Urothelium cell line (cell line): ENCODE measurements at places on chromosomes 6 and 20.

DNA sequence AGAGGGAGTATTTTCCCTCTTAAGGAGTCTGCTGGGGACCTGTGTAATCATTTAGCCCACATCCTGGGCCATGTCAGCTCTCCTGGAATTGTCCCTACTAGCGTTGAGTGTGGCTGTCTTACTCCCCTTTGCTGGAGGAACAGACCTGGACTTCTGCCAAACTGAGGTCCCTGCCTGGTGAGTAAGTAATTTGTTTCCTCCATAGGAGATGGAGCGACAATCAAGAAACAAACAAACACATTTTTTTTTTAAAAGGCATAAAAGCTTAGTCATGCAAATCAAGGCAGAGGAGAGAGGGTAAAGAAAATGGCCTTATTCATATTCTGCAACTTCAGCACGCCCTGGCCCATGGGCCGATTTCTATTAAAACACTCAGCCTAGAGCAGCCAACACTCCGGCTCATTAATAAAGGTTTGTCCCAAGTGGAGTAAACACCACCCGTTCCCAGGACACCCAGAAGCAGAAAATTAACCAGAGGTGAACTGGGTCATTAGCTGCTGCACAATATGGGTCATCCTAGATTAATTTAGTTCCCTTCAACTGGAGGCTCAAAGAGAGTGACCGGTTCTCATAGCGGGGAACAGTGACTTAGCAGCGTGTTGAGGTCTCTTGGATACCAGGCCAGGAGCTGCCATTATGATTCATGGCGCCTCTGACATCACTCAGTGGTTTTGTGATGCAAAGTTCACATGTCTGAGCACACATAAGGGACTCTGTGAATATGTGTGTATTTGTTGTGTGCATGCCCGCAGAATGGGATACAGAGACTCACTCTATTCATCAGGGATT is 165.0 kb upstream of the SULF2 start:
- peak; percentile 84 for DNase-seq

- DNase-seq: peak; percentile 70
These were observed 31.4 kb downstream of the LINC00237 start for GRCh38 chr20:21074605-21075336.

DNA sequence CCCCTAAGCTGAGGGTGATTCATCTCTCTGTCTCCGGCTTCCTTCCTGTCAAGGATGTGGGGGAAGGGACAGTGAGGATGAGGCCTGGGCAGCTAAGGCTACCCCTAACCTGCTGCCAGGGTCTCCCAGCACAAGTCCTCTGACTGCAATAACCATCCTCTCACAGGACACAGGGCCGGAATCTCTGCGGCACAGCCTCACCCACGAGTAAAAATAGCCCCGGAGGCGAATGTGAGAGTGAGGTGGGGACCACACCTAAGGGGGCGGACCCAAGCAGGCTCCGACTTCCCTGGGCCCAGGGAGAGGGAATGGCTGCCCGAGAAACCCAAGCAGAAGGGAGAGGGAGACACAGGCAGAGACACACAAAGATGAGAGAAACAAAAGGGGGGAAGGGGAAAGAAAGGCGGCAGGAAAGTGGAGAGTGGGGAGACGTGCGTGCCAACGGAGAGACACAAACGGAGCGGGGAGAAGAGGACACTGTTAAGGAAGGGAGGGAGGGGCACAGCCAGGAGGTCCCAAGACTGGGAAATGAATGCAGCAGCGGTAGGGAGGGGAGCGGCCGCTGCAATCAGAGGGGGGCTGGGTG is 1.4 kb downstream of the CLIC1 start:
- DNase-seq: peak; percentile 82

DNA sequence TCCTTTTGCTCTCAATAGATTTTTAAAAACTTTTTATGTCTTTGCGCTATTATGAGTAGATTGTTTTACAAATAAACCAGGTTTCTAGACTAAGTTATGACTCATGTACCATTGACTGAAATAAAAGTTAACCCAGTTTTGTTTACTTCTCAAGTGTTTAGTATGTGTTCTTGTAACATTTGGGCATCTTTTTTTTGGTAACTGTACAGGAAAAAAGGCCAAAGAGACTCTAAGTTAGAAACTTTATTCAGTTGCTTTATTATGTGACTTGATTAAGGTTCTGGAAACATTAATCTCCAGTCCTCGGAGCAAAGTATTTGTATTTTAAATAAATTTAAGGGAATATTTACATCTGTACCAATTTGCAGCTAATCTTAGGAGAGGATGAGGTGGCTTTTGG is 2.9 kb downstream of the NKAIN2 start:
- no peak for DNase-seq

- no peak for DNase-seq
These were observed 31.8 kb downstream of the SESN1 start for GRCh38 chr6:109062767-109063352.

GRCh38 chr20:60262967-60263603 is 304.9 kb downstream of the CDH26 start:
- DNase-seq: peak; percentile 42

GRCh38 chr20:49573900-49574416 is 6.0 kb upstream of the PTGIS start:
- DNase-seq: no peak

GRCh38 chr6:14726816-14727493 is 518.9 kb upstream of the JARID2 start:
- DNase-seq: no peak

- no peak for DNase-seq
These were observed 133.6 kb downstream of the TFAP2B start for GRCh38 chr6:50952092-50952907.

GRCh38 chr6:1763404-1763803 is 153.7 kb downstream of the FOXC1 start:
- no peak for DNase-seq

GRCh38 chr20:53945478-53945877 is 124.9 kb downstream of the BCAS1 start:
- no peak for DNase-seq

DNA sequence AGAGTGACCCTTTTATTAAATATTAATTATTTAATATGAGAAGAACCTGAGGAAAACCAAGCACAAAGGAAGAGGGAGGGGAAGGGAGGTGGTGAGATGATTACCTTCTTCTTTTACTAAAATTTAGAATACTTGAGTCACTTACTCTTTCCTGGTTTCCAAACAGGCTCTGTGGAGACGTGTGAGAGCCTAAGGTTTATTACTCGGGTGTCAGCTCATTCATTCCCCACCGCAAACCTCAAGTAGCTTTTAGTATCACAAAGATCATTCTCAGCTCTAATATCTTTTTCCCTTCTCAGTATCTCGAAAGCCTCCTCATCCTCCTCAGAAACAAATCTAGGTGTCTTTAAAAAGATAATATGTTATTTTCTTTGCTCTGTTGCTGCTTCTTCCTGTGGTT is 497.2 kb upstream of the JARID2 start:
- DNase-seq: no peak

DNA sequence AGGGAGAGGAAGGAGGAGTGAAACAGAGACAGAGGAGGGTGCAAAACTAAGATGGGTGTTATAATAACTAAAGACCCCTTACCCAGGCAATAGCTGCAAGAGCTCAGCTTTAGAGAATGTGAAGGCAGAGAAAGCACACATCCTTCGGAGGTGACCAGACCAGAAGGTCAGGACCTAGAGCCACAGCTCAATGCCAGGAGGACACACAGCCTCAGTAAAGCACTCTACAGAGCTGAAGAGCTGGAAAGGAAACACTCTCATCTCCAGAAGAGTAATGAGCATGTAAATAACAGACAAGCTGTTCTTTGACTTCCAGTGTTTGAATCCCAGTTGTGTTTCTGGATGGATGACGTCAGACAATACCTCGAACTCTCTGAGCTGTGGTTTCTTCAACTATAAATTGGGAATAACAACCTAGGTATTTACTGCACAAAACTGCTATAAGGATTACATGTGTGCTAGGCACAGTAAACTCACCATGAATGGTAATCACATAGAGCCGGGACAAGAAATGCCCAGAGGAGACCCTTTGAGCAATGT is 63.2 kb downstream of the MAP3K5 start:
- DNase-seq: no peak

GRCh38 chr6:111615916-111616612 is 10.4 kb upstream of the TRAF3IP2 start:
- no peak for DNase-seq

DNA sequence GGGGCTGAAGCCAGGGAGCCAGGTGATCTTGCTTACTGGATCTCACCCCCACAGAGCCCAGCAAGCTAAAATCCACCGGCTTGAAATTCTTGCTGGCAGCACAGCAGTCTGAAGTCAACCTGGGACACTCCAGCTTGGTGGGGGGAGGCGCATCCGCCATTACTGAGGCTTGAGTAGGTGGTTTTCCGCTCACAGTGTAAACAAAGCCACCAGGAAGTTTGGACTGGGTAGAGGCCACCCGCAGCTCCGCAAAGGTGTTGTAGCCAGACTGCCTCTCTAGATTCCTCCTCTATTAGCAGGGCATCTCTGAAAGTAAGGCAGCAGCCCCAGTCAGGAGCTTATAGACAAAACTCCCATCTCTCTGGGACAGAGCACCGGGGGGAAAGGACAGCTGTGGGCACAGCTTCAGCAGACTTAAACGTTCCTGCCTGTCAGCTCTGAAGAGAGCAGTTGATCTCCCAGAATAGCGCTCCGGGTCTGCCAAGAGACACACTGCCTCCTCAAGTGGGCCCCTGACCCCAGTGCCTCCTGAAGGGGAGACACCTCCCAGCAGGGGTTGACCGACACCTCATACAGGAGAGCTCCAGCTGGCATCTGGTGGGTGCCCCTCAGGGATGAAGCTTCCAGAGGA is 206.3 kb upstream of the KHDRBS2 start:
- DNase-seq: no peak

DNA sequence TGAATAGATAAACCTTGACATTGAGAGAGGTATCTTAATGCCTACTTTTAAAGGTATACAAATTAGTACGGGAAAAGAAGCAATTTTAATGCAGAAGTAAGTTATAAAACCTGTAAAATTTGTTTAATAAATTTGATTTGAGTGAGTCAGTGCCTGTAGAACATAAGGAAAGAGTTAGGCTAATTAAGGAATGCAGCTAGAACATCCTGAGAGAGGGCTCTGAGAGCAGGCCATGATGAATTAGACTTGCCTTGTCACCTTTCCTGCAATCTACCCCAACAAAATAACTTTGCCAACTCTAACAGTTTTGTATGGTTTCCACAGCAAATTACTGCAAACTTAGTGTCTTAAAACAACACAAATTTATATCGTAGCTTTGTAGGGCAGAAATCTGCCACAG is 700.8 kb downstream of the RFPL4B start:
- no peak for DNase-seq

DNA sequence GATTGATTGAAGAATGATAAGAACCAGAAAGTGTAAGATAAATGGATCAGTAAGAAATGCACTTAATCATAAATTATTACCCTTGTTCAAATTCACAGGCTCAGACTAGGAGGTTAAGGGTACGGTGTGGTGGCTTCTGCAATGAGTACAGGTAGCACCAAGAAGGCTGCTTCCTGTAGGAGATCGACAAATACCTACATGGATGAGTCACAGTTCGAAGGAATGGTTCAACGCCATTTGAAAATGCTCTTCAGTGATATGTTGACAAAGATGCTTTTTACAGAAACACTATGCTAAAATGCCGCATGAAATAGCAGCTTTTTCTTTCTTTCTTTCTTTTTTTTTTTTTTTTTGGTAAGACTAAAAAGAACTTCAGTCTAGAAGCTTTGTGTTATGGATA is 116.2 kb downstream of the DTNBP1 start:
- DNase-seq: peak; percentile 23

GRCh38 chr6:132820629-132821381 is 6.4 kb downstream of the RPS12 start:
- no peak for DNase-seq

DNA sequence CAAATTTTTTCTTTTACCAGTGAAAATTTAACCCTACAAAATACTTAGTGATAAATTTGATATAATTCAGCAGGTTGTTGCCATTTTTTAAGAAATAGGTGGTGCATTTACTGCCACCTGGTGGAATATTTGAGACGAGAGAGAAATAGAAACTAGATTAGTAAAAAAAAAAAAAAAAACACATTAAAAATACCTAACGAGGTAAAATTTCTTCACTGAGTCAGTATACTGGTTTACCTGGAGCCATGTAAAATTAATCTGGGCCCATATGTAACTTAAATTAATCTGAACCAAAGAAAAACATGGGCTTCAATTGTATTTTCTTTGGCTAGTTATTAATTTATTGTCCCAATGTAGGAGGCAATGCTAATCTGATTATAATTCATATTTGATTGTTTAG is 520.8 kb downstream of the EPM2A start:
- peak; percentile 5 for DNase-seq

- peak; percentile 63 for DNase-seq
These were observed 102.7 kb downstream of the FIG4 start for GRCh38 chr6:109793792-109794191.

- no peak for DNase-seq
These were observed 23.5 kb upstream of the CDH22 start for GRCh38 chr20:46331611-46332361.

DNA sequence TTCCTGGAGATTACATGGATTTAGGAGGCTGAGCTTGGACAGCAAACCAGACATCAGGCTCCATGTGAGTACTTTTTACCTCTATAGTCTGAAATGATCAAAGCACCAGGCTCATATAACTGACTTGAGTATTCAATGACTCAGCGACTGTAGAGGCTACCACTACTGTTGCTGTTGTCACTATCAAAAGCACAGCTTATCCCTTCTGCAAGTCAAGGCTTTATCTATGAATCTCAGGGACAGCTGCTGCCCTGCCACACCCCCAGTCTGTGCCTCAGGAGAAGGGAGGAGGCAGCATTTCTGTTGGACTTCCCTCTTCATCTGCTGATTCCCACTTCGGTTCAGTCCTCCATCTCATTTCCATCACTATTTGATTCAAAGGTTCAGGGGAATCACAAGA is 80.5 kb upstream of the CNR1 start:
- no peak for DNase-seq

- no peak for DNase-seq
These were observed 17.2 kb upstream of the NOX3 start for GRCh38 chr6:155472886-155473285.

DNA sequence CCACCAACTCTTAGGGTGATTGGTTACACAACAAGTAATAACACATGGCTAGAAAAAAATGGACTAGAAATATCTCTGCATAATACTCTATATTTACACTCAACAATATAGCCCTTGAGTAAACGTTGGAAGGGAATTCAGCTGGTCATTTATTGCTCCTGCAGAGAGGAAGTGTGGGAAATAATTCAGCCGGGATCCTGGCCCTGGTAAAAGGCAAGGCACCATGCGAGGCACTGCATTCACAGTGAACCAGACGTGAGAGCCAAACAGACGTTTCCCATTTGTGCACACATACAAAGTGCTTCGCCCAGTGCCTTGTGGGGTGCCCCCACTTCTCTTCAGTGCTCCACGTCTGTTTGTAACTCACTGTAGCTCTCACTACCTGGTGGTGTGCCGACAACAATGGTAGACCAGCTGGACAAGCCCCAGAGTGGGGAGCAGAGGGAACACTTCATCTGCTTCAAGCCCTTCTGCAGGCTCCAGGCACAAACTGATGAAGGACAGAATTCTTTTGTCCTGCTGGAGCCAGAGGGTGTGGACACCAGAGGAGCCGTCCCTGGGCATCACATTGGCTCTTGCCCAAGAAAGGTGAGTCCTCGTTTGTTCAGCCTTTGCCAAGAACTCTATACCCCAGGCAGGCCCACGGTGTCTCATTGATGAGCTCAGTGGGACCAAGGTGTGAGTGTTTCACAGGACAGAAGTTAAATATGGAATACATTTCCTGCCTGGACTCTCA is 18.8 kb downstream of the SYNDIG1 start:
- no peak for DNase-seq

GRCh38 chr6:169162752-169163407 is 90.8 kb downstream of the THBS2 start:
- peak; percentile 89 for DNase-seq
